Inflammatory macrophage treated with lipopolysaccharide for 1 hour (primary cell): ENCODE measurements at places on chromosomes 4 and X.

DNA sequence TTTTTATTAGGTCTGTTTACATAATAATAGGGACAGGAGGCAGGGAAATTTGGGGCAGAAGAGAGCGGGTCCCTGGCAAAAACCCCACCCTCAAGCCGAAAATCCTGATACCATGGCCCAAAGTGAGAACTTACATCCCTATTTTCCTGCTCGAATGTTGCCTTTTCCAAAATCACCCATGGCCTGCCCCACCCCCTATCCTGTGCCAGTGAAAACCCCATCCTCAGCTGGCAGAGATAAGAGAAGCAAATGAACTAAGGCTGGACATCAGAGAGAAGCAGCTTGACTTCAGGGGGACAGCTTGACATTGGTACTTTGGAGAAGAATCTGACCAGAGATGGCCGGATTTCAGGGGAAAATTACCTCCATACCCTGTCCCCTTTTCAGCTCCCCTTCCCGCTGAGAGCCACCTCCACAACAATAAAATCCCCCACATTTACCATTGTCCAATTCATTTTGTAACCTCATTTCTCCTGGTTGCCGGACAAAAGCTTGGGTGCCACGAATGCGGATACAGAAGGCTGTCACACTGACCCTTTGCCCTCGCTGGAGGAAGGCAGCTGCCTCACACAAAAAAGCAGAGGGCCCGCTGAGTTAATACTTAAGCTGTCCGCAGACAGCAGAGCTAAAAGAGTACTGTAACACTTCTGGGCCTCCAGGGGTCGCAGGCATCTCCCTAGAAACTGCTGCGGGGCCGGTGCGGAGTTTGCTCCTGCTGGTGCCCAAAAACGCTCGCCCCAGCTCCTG lies 196.2 kb downstream of the SNCA start:
- no peak for DNase-seq

- no peak for DNase-seq
Measured at GRCh38 chr4:8709050-8709728, 116.6 kb downstream of the CPZ start.

DNA sequence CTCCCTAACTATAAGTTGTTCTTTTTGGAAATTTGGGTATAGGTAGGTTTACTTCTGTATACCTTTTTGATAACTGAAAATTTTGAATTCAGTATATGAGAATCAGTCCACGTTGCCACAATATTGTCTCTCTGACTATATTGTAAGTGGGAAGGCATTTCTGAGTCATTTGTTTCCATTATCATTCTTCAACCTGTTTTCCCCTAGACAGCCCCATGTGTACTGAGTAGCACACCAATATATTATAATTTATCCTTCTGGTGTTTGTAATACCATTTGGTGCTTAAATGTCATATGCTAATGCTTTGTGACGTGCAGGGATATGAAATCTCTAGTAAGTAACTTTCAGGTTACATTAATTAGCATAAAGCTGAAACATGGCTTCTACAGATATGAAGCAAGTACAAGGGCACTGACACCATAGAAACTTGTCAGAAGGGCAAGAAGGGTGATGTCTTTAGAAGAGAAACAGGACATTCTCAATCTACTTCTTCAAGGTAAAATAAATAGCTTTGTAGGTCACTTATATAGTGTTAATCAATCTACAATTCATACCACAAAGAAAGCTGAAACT lies 27.7 kb downstream of the PAK3 start:
- no peak for DNase-seq

DNA sequence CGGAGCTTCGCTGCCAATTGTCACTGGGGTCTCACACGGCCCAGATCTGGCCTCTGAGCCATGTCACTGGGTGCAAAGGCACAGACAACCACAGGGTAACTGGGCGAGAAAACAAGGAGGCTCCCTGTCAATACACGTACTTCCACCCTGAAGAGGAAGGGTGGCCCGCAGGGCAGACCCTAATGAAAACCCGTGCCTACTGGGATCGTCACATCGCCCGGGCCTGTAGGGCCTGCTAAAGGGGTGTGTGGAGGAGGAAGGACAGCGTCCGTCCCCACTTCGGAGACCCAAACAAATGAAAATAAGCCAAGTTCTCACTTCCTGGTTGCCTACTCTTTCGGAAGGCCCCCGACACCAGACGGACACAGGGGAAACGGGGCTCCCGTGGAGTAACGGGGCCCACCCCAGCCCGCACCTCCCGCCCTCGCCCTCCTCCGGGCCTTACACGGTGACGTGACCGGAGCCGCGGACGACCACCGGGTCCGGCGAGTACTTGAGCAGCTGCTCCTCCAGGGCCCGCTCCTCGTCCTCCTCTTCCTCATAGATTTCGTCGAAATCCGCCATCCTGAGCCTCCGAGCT lies 578 bp downstream of the CHIC2 start:
- DNase-seq = peak; percentile 50

- DNase-seq = no peak
Measured at GRCh38 chrX:51853251-51853650, 40.2 kb upstream of the MAGED1 start.

DNA sequence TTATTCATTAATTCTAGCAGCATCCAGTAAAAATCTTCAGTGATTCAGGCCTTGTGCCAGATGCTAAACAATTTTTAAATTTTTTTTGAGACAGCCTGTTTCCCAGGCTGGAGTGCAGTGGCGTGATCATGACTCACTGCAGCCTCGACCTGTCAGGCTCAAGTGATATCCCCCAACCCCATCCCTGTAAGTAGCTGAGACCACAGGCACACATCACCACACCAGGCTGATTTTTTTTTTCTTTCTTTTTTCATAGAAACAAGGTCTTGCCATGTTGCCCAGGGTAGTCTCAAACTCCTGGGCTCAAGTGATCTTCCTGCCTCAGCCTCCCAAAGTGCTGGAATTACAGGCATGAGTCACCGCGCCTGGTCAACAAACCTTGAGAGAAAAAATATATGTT lies 705.5 kb downstream of the ARAP2 start:
- no peak for DNase-seq

DNA sequence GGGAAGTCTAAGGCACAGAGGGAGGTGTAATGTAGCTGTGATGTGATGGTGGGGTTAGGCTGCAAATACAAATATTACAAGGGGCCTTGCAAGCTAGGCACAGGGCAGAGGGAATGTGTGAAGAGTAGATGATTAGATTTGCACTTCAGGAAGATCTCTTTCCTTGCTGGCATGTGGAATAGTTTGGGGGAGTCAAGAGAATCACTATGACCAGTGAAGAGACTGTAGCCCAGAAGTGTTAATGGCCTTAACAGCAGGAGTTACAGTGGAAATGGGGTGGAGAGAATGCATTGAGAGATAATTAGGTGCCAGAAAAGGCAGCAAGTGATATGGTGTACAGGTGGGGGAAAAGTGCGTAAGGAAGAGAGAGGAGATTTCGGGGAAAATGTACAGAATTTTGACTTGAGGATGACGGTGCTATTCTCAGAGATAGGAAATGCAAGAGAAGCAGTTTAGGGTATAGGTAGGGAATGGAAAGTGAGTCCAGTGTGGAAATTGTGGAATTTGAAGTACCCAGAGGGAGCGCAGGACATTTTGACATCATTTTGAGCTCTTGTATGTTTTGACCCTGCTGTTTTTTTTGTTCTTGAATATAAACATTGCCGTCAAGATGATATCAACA lies 10.2 kb upstream of the TAPT1 start:
- no peak for DNase-seq

- DNase-seq = no peak
Measured at GRCh38 chr4:182537031-182537795, 294.0 kb downstream of the TENM3 start.

DNA sequence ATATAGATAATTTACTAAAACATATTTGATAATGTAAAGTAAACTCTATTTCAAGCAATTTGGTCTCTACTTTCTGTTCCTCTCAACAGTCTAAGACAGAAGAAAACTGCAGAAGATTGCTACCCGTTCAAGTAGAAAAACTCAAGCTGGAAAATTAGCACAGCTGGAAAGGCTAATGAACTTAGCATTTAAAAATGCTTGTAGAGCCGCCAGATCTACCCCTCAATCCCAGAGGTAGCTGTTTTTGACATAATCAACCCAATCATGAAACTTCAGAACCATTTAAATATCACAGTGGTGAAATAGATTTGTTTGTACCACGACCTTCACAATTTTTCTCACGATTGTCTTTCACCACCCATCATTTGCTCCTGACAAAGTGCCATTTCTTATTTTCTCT lies 479.5 kb downstream of the SPRY1 start:
- no peak for DNase-seq

DNA sequence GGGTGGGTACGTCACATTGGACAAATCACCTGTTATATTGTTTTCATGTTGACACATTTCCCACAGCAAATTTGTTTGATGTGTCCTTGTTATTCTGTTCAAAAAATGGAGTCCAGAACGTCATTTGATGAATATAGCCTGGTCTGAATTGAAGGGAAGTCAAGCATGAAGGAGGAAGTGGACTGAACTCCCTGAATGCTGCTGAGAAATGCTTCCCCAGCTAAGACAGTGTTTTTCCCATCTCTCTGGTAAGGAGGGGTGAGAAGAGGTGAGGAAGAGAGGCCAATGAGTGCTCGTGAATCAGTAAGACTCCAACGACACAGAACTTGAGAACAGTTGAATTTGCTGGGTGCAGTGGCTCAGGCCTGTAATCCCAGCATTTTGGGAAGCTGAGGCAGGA lies 127.4 kb downstream of the RBM47 start:
- peak; percentile 59 for DNase-seq

- no peak for DNase-seq
Measured at GRCh38 chr4:27472364-27472763, 611.7 kb downstream of the STIM2 start.

- no peak for DNase-seq
Measured at GRCh38 chr4:153143527-153144348, 60.5 kb upstream of the TRIM2 start.

DNA sequence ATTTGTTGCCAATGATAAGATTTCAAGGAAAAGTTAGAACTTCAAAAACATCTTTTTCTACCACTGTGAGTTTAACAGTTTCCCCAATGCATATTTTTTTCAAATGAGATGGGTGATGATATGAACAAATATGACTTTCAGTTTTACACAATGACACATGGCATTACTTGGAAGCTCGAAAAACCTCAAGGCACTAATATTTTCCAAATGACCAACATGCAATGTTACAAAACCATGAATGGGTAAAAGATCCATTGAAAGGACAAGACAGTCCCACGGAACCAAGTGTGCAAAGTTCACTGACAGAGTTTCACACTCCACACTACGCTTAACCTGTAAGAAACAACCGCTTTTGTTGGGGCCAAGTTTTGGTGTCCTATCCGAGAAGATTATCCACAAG lies 84.5 kb downstream of the CD99L2 start:
- no peak for DNase-seq

DNA sequence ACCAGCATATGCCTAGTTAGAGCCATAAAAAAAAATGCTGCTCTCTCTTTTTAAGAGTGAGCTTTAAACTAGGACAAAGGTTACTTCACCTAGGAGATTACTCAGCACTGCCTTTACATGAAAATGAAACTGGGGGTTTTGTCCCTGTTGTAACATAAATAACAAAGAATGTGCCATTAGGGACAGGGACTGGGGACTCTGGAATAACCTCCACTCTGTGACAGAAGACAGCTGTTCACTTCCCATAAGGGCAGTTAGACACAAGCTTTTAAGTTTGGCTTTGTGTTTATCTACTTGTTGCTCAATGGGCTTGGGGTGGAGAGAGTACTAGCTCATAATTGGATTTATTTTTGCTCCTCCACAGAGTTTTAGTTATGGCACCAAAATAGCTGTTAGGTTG lies 11.9 kb downstream of the ENPEP start:
- peak; percentile 8 for DNase-seq

DNA sequence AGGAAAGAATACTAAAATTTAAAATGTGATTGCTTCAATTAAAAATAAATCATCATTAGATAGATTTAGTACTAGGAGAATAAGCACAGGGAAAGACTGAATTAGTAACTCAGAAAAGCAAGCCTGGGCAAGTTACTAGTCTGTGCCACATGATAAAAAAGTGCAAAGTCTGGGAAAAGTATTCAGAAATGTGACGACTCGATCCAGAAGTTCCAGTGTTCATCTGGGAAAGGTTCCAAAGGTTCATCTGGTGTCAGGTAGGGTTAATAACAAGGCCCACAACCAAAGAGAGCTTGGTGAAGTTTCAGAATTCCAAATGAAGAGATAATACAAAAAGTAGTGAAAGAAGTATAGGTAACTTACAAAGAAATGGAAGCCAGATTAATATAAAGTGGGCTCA lies 78.3 kb upstream of the ARSJ start:
- DNase-seq = no peak

DNA sequence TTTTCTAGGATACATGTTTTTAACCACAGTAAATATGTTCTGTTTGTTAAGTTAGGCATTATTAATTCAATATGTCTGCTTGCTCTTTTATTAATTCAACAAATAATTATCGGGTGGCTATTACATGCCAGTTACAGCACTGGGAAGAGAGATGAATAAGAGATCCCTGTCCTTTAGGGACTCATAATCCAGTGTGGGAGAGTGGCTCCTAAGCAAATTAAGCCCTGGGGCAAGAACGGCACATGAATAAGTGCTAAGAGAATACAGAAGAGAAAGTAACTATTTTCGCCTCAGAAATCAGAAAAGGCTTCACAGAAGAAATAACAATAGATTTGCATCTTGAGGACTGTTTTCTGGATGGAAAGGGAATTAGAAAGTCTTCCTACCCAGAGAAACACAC lies 236.7 kb downstream of the NR3C2 start:
- DNase-seq = no peak

GRCh38 chr4:4794421-4794820 lies 65.0 kb upstream of the MSX1 start:
- no peak for DNase-seq

DNA sequence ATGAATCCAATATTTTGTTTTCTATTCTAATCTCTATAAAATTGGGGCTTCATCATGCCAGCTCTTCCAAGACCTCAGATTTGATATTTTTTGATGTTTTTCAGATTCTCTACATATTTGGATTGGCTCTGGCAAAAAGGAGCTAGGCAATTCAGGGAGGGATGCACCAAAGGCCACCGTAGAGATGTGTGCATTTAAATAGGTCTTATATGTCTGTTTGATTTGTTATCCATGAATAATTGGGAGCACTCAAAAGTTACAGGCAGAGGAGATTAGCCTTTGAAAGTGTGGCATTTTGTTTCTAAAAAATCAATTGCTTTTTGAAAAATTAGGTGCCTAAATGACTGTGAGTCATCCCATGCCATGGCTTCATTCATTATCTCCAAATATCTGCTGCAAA lies 147.1 kb upstream of the RPS6KA6 start:
- DNase-seq = no peak
